ENCODE measurements at places on chromosomes 3 and 15.

- DNase-seq, result no peak
Measured at GRCh38 chr15:99966815-99967214, 233.6 kb upstream of the LYSMD4 start.

DNA sequence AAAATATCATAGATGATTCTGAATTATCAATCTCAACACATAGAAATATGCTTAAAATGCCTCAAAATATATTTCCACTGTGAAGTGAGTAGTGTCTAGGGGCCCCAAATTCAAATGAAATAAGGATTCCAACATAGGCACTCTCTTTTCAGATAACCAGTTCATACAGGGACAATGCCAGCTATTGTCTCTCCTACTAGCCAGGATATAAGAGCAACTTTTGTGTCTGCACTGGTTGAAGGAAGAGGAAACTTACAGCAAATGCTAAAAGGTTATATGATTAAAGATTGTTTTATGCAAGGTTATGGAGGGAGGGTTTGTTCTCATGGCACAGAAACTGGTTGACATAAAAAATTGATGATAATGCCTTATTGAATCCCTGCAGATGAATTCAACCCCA, 579.4 kb upstream of the ALCAM start:
- DNase-seq, result no peak

DNA sequence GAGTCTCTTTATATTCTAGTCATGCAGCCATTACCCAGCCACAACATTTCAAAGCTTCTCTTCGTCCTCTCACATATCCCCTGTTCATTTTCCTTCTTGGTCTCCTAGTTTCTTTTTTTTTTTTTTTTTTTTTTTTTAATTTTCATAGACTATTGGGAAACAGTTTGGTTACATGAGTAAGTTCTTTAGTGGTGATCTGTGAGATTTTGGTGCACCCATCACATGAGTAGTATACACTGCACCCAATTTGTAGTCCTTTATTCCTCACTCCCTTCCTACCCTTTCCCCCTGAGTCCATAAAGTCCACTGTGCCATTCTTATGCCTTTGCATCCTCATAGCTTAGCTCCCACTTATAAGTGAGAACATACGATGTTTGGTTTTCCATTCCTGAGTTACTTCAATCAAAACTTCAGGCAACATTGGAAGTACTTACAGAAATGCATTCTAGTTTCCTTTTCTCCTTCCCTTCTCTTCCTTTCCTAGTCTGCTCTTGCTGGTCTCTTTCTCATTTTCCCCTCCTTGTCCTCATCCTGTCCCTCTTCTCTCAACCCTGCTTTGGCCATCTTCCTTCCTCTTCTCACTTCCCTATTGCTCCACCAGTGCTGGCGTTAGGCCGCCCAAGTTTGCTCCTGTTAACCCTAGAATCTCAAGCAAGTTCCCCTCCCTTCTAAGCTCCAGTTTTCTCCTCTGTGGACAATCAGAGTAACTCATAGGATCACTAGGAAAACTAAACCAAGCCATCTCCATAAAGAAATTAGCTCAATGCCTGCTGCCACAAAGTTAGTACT, 4.8 kb downstream of the ATP8B4 start:
- DNase-seq, result no peak

DNA sequence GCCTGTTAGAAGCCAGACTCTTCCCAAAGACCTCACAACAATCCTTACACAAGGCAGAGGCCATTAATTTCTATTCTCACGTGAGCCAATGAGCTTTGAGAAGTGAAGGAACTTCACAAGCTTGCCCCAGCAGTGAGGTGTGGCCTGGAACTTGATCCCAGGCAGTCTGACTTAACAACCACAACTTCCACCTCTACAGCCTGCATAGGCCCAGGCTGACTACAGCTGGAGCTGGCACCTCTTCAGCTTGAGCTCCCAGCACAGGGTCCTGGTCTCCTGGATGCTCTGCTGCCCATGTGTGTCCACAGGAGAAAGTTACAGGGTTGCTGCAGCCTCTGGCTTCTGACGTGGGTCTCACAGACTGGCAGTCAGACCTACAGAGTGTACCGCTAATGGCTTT, 111.0 kb downstream of the ERC2 start:
- DNase-seq, result no peak

GRCh38 chr3:135618123-135618522, 347.4 kb upstream of the PPP2R3A start:
- no peak for DNase-seq

DNA sequence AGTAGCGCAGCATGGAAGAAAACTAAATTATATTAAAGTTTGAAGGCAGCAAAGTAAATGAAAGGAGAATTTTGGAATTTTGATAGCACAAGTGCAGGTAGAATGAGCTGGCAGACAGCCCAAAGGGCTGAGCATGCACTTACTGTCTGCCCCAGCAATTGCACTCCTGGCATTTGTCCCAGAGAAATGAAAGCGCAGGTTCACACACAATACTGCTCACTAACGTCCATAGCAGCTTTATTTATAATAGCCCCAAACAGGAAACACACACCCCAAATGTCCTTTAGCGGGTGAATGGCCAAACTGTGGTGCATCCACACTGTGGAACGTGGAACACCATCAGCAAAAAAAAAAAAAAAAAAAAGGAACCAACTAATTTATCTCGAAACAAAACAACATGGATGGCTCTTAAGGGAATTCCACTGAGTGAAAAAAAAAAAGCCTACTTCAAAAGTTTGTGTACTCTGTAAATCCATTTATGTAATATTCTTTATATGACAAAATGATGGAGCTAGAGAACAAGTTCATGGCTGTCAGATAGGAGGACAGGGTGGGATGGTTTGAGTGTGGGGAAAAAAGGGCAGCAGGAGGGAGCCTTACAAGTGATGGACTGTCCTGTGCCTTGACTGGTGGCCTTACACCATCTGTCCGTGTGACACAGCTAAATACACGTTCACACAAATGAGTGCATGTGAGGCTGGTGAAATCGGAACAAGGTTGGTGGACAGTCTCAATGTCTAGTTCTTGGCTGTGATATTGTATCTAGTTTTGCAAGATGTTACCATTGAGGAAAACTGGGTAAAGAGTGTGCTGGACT, 6.0 kb upstream of the TM2D3 start:
- no peak for DNase-seq

DNA sequence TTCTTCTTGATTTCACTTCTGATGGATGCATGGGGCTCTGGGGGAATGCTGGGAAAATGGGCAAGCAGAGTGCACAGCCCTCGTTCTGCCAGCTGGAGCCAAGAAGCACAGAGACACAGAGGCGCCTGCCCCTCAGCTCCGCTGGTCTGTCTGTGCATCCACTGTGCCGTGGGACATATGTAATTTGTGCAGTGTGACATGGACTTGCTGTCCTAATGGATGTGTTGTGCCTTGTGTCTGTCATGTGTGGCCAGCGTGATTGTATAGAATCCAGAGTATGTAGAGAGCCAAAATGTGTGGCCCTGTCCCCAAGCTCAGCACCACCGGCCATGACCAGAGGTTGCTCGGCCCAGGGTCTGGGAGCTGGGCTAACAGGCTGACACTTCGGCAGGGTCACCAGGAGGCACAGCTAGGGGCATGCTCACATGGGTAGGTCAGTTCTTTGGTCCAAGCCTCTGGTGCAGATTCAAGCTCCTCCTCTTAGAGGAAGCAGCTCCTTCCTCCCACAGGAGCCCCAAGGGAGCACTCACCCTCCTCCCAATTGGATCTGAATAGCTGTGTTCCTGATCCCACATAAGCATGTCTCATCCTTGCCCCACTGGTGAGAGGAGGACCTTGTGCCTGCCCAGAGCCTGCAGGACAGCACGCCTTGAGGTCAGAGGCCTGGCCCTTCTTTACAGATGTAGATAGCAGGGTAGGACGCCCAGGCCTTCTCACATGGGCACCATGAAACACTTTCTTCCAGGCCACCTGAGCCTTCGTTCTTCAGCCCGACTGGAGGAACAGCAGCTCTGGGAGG, 100.8 kb upstream of the ABHD17C start:
- no peak for DNase-seq

GRCh38 chr3:116263842-116264545, 181.3 kb downstream of the LSAMP start:
- DNase-seq, result no peak

- DNase-seq, result no peak
Measured at GRCh38 chr3:120177707-120178306, 83.6 kb upstream of the GSK3B start.

- no peak for DNase-seq
Measured at GRCh38 chr15:73887481-73887880, 14.1 kb downstream of the TBC1D21 start.

DNA sequence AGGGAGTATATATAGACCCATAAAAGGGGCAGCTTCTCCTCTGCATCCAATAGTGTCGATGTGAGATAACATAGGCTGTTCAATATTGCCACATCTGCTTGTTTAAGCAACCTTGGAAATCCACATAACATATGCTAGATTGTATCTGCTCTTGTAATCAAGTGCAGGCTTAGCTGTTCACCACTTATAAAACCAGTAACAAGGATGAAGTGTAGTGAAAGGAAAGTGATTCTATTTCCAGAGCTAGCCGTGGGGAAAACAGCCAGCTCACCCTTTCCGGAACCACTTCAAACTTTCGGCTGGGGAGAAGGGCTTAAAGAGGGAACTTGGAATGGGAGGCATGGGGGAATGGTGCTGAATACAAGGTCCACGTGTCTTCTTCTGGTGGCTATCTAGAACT, 204.0 kb downstream of the TAFA4 start:
- no peak for DNase-seq

DNA sequence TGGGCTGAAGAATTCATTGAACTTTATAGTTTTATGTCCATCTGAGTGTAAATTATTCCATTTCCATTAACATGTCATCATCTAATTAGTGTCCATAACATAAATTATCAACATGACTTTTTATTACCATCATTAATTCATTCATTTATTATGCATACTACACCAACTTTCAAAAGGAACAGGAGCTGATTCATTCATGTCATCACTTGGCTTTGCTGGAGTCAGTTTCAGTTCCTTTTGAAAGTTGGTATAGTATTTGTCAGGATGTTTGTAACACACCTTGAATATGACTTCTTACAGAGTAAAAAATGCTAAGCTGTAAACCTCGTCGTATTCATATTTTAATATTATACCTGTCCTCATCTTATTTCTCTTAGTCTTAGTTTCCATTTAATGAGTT, 298.0 kb upstream of the RBMS3 start:
- no peak for DNase-seq

DNA sequence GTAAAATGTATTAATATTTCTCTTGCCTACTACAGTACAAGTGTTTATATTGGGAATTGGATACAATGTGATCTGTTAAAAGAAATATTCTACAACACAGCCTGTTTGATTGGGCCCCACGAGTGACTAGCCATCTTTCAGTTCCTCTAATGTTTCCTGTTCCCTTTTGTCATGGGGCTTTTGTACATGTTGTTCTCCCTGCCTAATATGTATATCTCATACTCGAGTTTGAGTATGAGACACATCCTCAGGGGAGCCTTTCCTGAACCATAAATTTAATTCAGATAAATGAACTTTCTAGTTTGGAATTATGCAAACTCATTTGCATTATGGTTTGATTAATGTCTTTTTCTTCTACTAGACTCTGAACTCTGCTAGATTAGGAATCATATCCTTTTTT, 65.5 kb downstream of the MEF2A start:
- DNase-seq, result no peak

GRCh38 chr3:9736831-9737230, 5.3 kb downstream of the BRPF1 start:
- DNase-seq, result no peak

GRCh38 chr15:32887090-32887489, 169.3 kb downstream of the GREM1 start:
- no peak for DNase-seq

GRCh38 chr3:49607796-49608195, 53.5 kb downstream of the BSN start:
- no peak for DNase-seq

DNA sequence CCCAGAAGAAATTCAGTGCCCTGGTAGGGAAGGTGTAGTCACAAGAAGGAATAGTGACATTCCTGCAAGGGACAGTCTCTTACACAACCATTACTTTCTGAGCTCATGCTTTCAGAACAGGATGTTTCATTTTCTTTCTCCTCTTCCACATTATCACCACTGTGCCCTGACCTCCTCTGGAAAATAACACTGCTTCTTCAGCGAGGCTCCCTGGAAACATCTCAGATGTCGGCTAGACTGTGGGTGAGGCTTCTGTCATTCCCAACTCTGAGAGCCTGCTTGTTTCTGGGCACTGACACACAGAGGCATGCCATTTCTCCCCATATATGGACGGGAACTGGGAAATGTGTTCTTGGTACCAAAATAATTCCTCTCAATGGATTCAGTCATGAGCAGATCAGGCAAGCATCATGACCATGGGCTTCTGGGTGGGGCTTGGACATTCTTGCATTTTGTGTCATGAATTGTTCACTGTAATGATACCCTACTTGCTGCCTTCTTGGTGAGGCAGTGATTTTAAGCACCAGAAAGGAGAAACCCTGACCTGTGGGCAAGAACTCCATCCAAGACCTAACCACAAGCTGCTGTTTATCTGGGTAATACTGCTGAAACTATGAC, 14.3 kb upstream of the TNFAIP8L3 start:
- DNase-seq, result no peak

DNA sequence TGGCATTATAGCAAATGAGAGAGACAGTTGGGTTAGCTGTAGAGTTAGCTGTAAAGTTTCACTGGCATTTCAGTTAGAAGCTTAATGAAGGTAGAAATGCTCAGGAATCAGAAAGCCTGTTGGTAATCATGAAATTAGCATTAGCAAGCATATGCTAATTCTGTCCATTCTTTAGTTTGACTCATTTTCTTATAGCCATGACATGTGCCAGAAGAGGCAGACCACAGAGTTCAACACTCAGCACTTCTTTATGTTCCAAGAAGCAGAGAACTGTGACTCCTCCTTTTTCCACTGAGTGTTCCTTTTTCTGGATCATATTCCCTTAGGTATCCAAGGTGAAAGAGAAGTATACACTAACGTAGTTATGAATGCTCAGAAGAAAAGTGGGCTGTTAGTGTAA, 276.2 kb upstream of the SGO1 start:
- no peak for DNase-seq

GRCh38 chr15:40054605-40054854, 15.5 kb upstream of the SRP14 start:
- no peak for DNase-seq

- no peak for DNase-seq
Measured at GRCh38 chr3:48013288-48013980, 2.8 kb downstream of the MAP4 start.

- DNase-seq, result no peak
Measured at GRCh38 chr3:194766845-194767244, 81.2 kb downstream of the FAM43A start.

- no peak for DNase-seq
Measured at GRCh38 chr3:151837057-151837456, 23.1 kb downstream of the AADAC start.

GRCh38 chr15:67549736-67550135, 7.2 kb downstream of the MAP2K5 start:
- no peak for DNase-seq

GRCh38 chr3:63029326-63029725, 154.1 kb upstream of the CADPS start:
- DNase-seq, result no peak
